ENCODE measurements at places on chromosomes 2 and 18. TPM values are rescaled to one million over a fixed set of nuclear protein-coding genes. Genes with fewer than 3 reads are reported as not detected.

The COLEC12 gene
- total RNA-seq, result not detected

The AP1S3 gene
- 41.1 TPM for total RNA-seq

The GTF3C2 gene
- 33.8 TPM for total RNA-seq

The DPP10 gene
- not detected for total RNA-seq

The DSG1 gene
- total RNA-seq, result 0.17 TPM

The RUFY4 gene
- not detected for total RNA-seq

The AFTPH gene
- total RNA-seq, result 22.9 TPM

The G6PC2 gene
- total RNA-seq, result not detected

The ACMSD gene
- not detected for total RNA-seq

The COMMD1 gene
- 47.4 TPM for total RNA-seq

The OST4 gene
- total RNA-seq, result 318 TPM

The ASNSD1 gene
- 43.3 TPM for total RNA-seq

The AFF3 gene
- 0.03 TPM for total RNA-seq
